Mesothelial cell of epicardium (in vitro differentiated cells): ENCODE measurements at places on chromosomes 6 and 20.
A peak's percentile ranks its signal among the peaks of the same experiment; 100 is the strongest.

- no peak for DNase-seq
- H3K36me3 ChIP-seq, result peaks cover 46% of the 10 kb centered on the region
- H3K27ac ChIP-seq, result peak overlapping the region; percentile 87
Measured at GRCh38 chr20:32446301-32447100, 88.4 kb downstream of the ASXL1 start.

GRCh38 chr6:158152659-158153058, 15.4 kb downstream of the SERAC1 start:
- peaks cover 23% of the 10 kb centered on the region for H3K36me3 ChIP-seq
- no peak overlapping the region for H3K27ac ChIP-seq
- H3K4me3 ChIP-seq, result no peak overlapping the region
- DNase-seq, result no peak
- no peaks in the 10 kb centered on the region for H3K4me1 ChIP-seq

GRCh38 chr6:89610149-89610642, 28.4 kb downstream of the LYRM2 start:
- H3K27me3 ChIP-seq, result no peaks in the 10 kb centered on the region
- peak; percentile 76 for DNase-seq
- no peak overlapping the region for H3K4me3 ChIP-seq
- no peak overlapping the region for H3K27ac ChIP-seq

- no peak overlapping the region for H3K27ac ChIP-seq
- DNase-seq, result no peak
Measured at GRCh38 chr20:39607141-39607540, 645.0 kb downstream of the DHX35 start.

DNA sequence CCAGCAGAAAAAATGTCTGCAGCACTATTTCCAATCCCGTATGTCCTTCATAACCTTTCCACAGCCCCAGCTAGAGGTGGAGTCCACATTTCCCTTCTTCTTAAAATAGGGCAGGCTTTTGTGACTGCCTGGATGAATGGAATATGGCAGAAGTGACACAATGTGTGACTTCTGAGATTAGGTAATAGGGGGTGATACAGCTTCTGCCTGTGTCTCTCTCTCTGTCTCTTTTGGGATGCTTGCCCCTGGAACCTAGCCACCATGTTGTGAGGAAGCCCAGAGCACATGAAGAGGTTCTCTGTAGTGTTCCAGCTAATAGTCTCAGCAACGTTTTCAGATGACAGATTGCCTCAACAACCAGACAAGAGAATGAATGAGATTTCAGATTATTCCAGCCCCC, 51.4 kb downstream of the CLIC5 start:
- H3K27me3 ChIP-seq, result no peaks in the 10 kb centered on the region
- peaks cover 34% of the 10 kb centered on the region for H3K4me1 ChIP-seq
- no peak overlapping the region for H3K4me3 ChIP-seq
- H3K27ac ChIP-seq, result no peak overlapping the region
- no peaks in the 10 kb centered on the region for H3K36me3 ChIP-seq
- no peak for DNase-seq

DNA sequence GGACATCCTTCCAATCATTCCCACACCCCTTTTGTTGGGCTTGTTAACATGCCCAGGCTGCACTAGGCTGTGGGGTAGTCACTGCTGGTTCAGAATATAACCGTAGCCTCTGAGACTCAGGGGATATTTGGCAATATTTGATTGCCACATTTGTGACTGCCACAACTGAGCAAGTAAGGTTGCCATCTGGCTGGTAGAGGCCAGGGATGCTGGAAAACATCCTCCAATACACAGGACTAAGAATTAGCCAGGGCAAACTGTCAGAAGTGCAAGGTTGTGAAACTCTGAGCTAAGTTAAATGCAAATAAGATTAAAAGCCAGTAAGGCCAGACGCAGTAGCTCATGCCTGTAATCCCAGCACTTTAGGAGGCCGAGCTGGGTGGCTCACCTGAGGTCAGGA, 112.0 kb downstream of the ZMYND8 start:
- no peak overlapping the region for H3K4me3 ChIP-seq
- no peak overlapping the region for H3K27ac ChIP-seq
- DNase-seq, result no peak

DNA sequence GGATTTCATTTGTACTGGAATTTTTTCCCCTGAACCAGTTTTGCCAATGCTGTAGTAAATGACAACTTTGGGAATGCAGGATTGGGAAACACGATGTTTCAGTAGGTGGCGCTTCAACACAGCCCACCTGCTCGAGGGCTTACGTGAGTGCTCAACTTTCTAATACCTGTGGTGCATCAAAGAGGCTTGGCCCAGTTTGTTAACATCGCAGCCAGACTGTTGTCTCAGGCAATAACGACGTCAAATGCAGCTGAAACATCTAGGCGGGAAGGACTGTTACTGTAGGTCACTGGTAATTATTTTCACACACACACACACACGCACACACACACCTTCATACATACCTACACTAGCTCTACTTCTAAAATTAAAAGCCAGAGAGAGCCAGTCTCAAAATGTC, 815.5 kb upstream of the SLC35B3 start:
- H3K27me3 ChIP-seq, result no peaks in the 10 kb centered on the region
- DNase-seq, result peak; percentile 21
- no peak overlapping the region for H3K4me3 ChIP-seq
- peaks cover 38% of the 10 kb centered on the region for H3K4me1 ChIP-seq
- no peaks in the 10 kb centered on the region for H3K36me3 ChIP-seq

DNA sequence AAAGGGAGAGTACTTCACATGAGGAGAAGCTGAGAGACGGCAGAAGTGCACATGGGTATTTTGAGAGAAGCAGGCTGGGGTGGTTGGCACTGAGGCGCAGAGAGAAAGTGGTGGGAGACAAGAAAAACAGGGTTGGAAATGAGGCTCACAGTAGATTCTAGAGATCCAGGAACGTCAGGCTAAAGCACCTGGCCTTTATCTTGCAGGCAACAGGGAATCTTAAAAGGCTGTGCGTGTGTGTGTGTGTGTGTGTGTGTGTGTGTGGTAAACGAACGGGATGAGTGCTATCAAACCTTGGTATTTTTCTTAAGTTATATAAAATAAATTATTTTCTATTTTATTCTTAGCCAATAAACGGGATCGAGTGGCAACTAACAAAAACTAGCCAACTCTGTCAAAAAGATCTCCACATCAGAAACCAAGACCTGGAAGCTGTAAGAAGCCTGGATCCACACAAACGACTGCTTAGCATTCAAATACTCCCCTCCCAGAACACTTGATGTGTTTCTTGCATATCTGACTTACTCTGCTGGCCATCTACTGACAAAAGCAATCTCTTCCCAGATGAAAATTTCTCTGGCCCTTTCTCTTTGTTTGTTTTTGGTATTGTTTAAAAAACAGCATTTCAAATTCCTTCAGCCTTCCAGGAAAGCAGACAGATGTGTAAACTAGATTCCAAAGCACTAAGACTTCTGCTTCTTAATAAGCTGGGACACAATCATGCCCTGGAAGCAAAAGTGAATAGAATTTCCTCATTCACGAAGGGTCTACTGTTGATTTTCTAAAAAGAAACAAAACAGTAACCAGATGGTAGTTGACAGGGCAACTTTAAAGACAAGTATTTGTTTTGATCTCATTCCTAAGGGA, 44.8 kb upstream of the FABP7 start:
- H3K4me3 ChIP-seq, result no peak overlapping the region
- H3K4me1 ChIP-seq, result peaks cover 28% of the 10 kb centered on the region
- H3K27me3 ChIP-seq, result no peaks in the 10 kb centered on the region
- peak overlapping the region; percentile 86 for H3K27ac ChIP-seq
- no peaks in the 10 kb centered on the region for H3K36me3 ChIP-seq

- no peaks in the 10 kb centered on the region for H3K27me3 ChIP-seq
- no peak for DNase-seq
- H3K36me3 ChIP-seq, result peaks cover 5% of the 10 kb centered on the region
- H3K27ac ChIP-seq, result no peak overlapping the region
- H3K4me3 ChIP-seq, result no peak overlapping the region
- H3K4me1 ChIP-seq, result peaks cover 4% of the 10 kb centered on the region
Measured at GRCh38 chr6:156029286-156029985, 573.8 kb upstream of the NOX3 start.

DNA sequence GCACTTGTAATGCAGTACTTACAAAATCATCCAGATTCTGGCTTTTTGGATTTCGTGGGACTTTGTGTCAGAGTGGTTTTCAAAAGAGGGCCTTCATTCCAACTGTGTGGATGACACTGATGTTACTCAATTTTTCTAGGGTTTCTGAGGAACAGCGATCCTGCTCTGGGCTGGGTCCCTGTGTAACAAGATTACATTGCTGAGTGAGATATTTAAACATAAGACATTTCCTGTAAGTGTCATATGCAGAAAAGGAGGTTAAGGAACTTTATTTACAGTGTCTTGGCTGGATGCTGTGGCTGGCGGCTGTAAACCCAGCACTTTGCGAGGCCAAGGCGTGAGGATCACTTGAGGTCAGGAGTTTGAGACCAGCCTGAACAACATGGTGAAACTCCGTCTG, 6.7 kb downstream of the ZFAND3 start:
- peaks cover 2% of the 10 kb centered on the region for H3K36me3 ChIP-seq
- H3K27me3 ChIP-seq, result no peaks in the 10 kb centered on the region
- DNase-seq, result no peak
- H3K27ac ChIP-seq, result peak overlapping the region; percentile 36
- no peak overlapping the region for H3K4me3 ChIP-seq
- peaks cover 50% of the 10 kb centered on the region for H3K4me1 ChIP-seq

DNA sequence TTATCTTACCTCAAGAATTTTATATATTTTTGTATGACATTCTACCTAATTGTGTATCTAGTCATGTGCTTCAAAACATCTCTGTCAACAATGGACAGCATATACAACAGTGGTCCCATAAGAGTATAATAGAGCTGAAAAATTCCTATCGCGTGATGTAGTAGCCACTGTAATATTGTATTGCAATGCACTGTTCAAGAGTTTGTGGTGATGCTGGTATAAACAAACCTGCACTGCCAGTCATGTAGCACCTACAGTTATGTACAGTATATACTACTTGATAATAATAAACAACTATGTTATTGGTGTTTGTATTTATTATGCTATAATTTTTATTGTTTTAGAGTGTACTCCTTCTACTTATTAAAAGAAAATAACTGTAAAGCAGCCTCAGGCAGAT, 672.7 kb downstream of the CD109 start:
- no peaks in the 10 kb centered on the region for H3K4me1 ChIP-seq
- H3K36me3 ChIP-seq, result no peaks in the 10 kb centered on the region
- no peak for DNase-seq
- H3K4me3 ChIP-seq, result no peak overlapping the region
- H3K27me3 ChIP-seq, result no peaks in the 10 kb centered on the region

DNA sequence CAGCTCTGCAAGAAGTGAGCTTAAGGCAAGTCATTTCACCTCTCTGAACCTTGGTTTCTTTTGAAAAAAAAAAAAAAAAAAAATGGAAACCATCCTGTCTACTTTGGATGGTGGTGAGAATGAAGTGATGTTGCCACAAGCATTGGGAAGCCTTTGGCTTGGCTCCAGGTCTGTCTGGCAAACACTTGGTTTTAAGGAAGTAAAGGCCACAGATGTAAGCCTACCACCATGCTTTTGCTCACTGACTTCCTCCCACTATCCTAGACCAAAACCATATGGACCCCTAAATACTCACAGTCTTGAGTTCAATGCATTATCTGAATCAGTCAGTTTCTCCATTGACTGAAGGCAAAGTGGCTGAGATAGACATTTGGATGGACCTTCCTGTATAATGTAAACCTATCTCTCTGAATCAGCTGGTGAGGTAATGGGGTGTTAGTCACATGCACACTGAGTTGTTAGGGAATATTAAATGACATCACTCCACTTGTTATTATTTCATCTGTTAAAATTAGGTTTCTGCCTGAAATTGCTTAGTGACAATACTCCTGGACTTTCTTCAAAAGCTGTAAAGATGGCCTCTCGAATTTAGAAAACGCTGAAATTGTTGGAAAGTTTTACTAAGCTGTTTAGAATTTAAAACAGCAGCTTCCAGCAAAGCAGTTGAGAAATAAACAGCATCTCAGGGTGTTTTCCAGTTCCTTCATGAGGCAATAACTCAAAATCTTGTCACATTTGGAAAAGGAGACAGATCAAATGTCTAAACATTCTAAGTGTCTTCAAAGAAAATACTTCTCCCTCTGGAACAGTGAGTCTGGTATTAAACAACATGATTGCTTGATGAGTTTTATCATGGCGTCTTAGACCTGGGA, 833.5 kb downstream of the DHX35 start:
- H3K36me3 ChIP-seq, result no peaks in the 10 kb centered on the region
- no peak overlapping the region for H3K4me3 ChIP-seq
- H3K27me3 ChIP-seq, result peaks cover 1% of the 10 kb centered on the region

DNA sequence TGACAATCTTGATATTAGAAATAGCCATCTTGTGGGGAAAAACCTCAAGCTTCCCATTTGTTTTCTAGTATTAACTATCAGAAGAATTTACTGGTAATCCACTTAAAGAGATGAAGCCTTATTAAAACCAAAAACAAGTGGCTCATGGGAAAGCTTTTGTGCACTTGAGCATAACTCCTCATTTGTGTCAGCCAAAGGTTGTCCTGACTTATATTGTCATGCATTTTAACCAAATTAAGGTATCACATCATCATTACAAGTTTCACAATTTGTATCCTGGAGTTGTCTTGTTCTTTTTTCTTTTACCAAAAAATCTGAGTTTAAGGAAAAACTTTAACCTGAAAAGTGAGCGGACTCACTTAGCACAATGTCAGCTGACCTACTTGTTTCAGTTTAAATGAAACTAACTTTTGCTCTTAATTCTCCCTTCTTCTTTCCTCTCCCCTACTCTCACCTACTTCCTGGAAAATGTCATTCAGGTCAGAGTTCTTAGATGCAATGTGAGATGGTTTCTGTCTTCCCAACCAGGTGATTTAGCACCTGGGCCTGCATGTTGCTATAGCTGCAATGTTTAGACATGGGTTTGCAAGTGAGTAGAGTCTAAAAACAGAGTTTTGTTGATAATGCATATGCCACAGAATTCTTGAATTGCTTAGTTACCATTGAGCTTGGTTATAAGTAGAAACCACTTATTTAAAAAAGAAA, 82.8 kb downstream of the TNFAIP3 start:
- H3K4me1 ChIP-seq, result peaks cover 2% of the 10 kb centered on the region
- no peaks in the 10 kb centered on the region for H3K36me3 ChIP-seq
- DNase-seq, result no peak
- H3K27ac ChIP-seq, result no peak overlapping the region
- no peaks in the 10 kb centered on the region for H3K27me3 ChIP-seq
- no peak overlapping the region for H3K4me3 ChIP-seq

- no peak overlapping the region for H3K27ac ChIP-seq
- H3K4me3 ChIP-seq, result no peak overlapping the region
- no peak for DNase-seq
- peaks cover 28% of the 10 kb centered on the region for H3K36me3 ChIP-seq
Measured at GRCh38 chr20:13610184-13610583, 28.5 kb downstream of the TASP1 start.

- no peaks in the 10 kb centered on the region for H3K27me3 ChIP-seq
- H3K27ac ChIP-seq, result peak overlapping the region; percentile 84
- DNase-seq, result peak; percentile 48
- H3K4me3 ChIP-seq, result no peak overlapping the region
- no peaks in the 10 kb centered on the region for H3K36me3 ChIP-seq
Measured at GRCh38 chr6:17725083-17725482, 18.4 kb upstream of the NUP153 start.
